HFF-Myc (cell line): ENCODE measurements at places on chromosomes 7 and 10.

DNA sequence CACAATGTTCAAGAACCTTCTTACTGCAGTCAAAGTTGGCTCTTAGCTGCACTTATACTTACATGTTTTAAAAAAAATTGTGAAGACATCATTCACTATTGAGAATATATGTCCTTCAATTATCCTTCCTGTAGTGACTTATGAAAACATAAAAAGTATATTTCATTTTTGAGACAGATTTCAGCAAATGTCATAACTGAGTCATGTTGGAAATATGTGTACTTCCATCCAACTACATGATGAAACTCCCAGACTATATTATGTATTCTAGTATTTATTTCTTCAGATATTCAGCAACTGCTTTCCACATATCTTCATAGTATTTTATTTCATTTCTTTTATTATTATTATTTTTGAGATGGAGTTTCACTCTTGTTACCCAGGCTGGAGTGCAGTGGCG lies 160.2 kb downstream of the ARHGAP12 start:
- no peak for DNase-seq

DNA sequence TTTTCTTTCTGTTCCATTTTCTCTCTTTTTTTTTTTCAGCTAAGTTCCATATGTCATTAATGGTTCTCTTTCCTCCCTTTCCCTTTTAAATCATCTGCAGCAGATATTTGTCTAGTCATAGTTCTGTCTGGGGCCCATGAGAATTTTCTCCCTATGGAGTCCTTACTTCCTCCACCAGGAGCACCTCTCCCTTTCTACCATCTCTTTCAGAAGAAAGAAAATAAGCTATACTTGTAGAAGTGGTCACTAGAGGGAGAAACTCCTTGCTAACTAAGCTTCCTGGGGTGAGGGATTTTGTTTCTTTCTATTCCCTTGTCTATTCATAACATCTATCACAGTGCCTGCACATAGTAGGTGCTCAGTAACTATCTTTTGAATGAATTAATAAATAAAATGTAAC lies 230.2 kb upstream of the HPS1 start:
- no peak for DNase-seq

- DNase-seq: no peak
Measured at GRCh38 chr10:128095753-128096469, 30.3 kb downstream of the MKI67 start.

DNA sequence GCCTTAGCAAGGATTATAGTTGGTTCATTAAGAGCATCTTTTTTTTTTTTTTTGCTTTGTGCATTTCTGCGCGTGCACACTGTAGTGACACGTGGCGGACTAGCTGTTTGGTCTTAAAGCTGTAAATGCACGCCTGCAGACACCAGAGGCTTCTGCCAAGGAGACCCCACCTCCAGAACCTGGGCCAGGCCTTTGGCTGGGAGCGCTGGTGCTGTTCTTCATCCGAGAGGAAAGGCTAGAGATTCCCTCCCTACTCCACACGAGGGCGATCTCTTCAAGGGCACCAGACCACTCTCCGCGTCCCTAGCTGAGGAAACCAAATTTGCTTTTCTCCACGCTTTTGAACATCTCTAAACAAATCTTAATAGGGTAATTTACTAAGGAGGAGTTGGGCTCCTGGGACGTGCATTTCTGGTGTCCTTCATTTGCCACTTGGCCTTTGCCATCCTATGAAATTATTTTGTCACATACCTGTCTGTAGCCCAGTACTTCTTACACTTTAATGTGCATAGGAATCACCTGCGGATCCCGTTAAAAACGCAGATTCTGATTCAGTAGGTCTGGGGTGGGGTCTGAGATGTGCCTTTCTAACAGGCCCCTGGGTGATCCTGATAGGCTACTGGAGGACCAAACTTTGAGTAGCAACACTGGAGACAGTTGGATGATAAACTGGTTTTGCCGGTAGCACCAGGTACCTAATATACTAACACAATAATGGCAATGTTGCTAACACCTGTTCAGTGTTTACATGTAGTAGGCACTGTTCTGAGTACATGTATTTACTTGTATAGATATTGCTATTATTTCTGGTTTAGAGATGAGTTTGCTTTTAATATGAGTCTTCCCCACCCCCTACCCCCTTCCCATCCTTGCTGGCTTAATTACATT lies 1.3 kb upstream of the SLC26A5 start:
- peak; percentile 6 for DNase-seq

DNA sequence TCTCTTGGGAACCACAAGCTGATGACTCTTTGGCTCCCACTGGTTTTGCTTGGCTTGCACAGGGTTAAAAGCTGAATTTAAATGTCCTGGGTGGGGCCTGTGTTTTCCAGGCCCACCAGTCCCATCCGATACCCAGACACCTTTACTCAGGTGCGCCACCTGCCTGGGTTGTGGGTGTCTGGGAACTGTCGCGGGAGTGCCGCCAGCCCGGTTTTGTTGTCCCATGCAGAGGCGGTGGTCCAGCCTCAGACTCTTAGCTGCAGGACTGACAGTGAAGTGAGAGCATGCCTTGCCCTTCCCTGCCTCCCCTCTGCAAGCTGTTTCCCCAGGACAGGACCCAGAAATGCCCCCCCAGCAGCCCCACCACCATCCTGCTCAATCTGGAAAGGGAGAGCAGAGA lies 255.6 kb upstream of the ZNF32 start:
- no peak for DNase-seq
